Kidney tubule cell (primary cell): ENCODE measurements at places on chromosomes 1 and 21.

DNA sequence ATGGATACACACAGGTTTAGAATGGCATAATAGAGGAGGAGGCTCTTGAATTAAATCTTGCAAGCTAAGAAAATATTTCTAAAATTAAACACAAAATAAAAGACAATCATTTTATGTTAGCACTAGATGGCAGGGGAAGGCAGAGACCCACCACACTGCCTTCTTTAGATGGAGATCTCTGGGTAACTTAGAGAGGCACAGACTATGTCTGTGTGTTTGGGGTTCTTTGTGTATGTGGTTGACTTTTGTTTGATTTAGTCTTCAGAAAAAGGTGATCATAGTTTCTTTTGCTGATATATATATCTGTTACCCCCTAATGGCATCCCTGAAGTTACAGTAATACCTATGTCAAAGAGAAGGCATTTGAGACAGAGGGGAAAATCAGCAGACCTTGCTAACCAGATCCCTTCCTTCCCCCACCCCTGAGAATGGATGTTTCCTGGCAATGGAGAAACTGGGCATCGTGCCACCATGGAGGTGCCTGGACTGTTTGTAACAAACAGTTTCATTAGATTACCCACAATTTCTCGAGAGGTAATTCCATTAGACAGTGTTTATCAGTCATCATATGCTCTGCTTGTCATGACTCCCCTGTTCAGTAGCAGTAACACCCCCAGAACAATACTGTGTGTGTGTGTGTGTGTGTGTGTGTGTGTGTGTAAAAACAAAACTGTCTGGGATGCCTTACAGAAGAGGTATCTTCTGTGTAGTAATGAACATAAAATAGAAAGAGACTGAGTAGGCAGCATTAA, 228.3 kb upstream of the DEPDC1 start:
- DNase-seq = peak; percentile 56

- DNase-seq = peak; percentile 90
Measured at GRCh38 chr21:36419996-36420395, 34.8 kb downstream of the CHAF1B start.

GRCh38 chr1:43653893-43654292, 3.9 kb downstream of the KDM4A start:
- DNase-seq = no peak

DNA sequence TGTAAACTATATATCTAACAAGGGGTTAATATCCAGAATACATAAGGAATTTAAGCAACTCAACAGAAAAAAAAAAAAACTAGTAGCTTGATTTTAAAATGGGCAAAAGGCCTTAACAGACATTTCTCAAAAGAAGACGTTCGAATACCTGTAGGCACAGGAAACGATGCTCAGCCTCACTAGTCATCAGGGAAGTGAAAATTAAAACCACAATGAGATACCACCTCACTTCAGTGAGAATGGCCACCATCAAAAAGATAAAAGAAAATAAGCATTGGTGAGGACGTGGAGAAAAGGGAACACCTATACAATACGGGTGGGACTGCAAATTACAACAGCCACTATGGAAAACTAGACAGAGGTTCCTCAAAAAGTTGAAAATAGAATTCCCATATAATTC, 37.3 kb downstream of the NPHP4 start:
- no peak for DNase-seq

GRCh38 chr1:155241069-155241679, 14.1 kb downstream of the ENTREP3 start:
- DNase-seq = peak; percentile 80
